ENCODE measurements at places on chromosomes 16 and 17.

GRCh38 chr17:3896108-3896967, 3.5 kb upstream of the CAMKK1 start:
- peak; percentile 17 for DNase-seq

DNA sequence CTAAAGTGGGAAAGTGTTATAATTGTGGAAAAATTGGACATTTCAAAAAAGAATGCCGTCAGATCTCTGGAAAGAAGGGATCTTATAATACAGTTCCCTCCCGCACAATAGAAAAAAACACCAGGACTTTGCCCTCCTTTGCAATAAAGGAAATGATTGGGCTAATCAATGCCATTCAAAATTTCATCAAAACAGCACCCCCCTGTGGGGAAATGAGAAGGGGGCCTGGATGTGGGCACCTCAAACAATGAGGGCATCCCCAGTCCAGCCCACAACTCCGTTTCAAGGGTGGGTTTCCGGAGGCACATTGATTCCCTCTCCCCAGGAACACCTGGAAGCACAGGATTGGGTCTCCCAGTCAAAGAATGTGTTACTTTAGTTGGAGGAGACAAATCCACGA, 26.1 kb downstream of the CD300LG start:
- no peak for DNase-seq

DNA sequence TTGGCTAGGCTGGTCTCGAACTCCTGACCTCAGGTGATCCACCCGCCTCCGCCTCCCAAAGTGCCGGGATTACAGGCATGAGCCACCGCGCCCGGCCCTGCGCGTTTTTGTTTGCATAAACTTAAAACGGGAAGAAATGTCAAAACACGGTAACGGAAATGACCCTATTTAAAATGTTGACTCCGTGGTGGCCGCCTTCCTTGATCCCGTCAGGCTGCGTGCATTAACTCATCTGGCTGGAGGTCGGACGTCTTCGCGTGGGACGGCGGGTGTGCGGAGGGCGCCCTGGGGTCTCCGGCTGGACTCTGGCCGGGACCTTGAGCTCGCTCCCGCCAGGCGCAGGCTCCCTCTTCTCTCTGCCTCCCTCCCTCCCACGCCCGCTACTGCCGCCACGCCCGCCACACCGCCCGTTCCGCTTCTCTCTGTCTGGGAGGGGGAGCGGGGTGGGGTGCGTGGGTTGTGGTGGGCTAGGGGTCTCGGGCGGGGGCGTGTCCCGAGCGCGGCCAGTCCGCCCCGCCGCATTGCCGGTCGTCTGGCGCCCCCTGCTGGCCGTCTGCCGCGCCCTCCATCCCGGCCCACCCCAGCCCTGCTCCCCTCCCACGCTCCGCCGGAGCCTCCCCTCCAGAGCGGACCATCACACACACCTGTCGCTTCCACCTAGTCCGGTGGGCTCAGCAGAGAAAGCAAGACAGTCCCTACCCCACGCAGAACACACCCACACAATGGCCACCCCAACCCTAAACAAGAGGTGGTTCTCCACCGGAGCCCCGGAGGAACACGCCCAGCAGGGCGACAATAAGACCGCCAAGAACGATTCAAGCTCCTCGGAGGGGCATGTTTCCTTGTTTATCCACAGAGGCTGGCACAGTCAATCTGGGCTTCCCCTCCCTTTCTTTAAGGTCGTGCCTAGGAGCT, 1.2 kb upstream of the CCDC42 start:
- DNase-seq = no peak

- DNase-seq = peak; percentile 18
Measured at GRCh38 chr16:706189-707061, 824 bp upstream of the FBXL16 start.

- no peak for DNase-seq
Measured at GRCh38 chr17:49444384-49444783, 29.7 kb upstream of the PHB1 start.

DNA sequence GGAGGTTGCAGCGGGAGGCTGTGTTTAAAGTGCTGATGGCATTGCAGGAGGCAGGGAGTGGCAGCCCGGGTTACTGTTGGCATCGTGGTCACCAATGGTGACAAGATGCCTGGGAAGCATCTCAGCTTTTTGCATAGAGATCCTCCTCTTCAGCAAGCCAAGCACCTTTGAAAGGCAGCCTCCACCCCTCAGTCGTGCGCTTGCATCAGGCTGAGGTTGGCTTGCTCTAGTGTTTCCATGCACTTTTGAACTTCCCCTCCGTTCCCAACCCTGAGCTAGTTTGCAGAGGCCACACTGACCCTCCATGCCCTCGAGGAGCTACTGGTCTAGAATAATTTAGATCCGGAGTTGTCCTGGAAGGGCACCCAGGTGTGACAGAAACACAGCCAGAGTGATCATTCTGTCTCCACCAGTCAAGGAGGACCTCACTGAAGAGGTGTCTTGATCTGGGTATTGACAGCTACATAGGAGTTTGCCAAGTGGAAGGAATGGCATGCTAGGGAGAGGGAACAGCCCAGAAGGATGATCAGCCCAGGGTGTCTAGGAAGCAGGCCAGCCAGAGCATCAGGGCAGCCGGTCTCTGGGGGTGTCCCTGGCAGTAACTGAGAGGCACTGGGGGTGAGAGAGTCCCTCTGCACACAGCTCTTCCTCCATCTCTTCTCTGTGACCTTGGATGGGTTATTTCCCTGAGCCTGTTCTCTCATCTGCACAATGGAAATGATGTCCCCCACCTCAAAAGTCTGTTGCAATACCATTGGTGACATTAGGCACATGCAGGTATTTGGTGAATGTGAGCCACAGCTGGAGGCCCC, 7.7 kb downstream of the BEAN1 start:
- DNase-seq = no peak

DNA sequence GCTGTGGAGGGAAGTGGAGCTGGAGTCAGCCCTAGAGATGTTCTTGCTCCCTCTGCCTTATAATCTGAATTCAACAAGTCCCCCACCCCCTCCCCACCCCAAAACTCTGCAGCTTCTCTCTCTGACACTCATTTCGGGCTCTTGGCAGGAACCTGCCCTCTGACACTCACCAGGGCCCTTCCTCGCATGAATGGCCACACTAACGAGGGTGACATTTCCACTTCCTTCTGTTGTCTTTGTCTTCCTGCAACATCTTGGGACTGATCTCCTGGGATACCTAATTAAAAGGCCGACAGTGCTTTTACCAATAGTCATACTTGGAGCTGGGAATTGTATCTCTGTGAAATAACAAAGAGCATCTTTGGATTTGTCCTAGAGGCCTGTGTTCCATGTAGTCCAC, 106.9 kb upstream of the PIRT start:
- DNase-seq = no peak

- no peak for DNase-seq
Measured at GRCh38 chr17:10460062-10460461, 9.3 kb downstream of the MYH4 start.

DNA sequence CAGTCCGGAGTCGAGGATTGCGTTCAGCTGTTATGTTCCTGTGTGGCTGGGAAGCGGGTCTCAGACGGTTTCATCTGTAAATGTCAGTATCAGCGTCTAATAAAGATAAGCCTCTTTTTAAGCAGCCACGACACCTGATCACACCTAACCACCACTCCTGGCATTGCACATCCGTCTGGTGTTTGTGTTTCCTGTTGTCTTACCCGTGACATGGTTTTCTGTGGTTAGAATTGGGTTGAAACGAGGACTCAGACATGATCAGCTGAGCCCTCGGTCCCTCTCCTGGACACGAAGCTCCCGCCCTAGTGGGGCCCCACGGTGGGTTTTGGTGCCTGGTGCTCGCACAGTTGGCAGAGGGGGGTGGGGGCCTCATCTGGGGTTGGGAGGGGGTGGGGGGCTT, 18.3 kb downstream of the CPNE7 start:
- DNase-seq = no peak

GRCh38 chr16:15976929-15977637, 27.7 kb downstream of the ABCC1 start:
- DNase-seq = no peak

GRCh38 chr17:75570034-75570676, 17.4 kb upstream of the MYO15B start:
- no peak for DNase-seq

- no peak for DNase-seq
Measured at GRCh38 chr17:61139219-61139618, 260.4 kb upstream of the TBX2 start.

DNA sequence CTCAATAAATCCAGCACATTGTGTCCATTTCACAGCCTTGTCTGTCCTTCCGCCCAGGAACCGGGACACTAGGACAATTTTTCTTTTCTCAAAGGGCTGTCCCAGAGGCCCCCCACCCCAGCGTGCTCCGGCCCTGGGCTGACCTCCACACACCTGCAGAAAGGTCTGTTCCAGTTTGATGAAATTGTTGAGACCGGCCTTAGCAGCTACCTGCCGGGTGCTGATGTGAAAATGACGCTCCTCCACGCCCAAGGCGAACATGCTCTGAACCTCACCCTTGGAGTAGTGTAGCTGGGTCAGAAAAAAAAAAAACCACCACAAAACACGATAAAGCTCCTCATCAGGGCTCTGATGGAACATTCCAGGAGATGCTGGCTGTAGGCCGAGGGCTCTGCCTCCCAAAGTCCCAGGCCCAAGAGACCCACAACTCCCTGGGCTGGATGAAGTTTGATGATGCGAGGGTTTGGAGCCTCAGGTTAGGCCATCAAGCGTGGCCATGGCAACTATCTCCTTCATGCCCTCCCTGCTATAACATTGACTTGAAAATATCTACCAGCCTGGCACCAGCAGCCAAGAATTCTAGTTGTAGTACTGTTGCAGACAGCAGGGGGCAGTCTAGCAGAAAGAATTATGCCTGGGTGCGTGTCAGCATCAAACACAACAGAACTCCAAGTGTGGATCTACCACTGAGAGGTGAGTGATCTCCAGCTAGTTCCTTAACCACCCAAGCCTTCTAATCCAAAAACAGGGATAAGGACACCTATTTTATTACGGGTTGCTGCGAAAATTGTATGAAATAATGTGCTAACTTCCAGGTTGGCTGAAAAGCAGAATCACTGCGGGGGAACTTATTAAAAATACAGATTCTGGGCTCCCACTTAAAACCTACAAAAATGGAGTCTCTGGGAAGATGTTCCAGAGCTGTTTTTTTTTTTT, 62.1 kb downstream of the RMI2 start:
- DNase-seq = peak; percentile 8

DNA sequence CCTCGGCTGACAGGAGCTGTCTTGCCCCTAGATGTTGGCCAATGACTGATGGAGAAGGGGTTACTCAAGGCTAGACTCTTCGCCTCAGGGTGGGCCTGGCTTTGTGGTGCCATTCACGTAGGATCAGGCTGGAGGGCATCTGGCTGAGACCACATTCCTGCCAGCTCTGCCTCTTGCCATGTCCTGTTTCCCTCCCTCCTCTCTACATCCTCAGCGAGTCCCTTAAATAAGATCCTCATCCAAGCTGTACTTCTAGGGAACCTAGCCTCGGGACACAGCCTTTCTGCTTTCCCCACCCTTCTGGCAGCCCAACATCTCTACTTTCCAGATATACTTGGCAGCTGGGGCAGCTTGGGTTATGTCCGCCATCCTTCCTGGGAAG, 27.9 kb upstream of the EFCAB13 start:
- DNase-seq = no peak

DNA sequence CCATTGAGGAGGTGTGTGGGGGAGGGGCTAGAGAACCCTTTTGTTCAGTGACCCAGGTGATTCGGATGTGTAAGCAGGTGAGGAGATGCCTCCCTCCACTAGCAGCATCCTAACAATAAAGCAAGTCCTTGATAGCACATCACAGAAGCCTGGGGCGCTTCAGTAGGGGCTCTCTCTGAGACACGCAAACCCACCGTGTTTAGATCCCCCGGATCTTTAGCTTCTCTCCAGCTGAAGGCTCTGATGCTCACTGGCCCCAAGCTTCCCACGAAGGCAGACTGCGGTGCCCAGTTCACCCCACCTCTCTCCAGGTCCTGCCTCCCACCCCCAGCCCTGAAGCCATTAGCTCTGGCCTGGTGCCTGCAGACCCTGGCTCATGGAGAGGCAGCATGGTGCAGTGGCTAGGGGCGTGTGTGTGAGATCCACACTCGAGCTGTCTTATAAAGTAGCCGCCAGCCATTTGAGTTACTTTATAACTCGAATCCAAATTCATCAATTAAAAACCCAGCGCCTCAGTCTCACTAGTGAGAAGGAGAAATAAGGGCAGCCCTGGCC, 204.7 kb upstream of the TNRC6C start:
- no peak for DNase-seq

GRCh38 chr17:43350888-43351361, 47.9 kb upstream of the ARL4D start:
- DNase-seq = no peak

GRCh38 chr17:78406396-78406795, 27.9 kb downstream of the PGS1 start:
- no peak for DNase-seq

GRCh38 chr16:31700200-31700529, 172.5 kb downstream of the AHSP start:
- peak; percentile 88 for DNase-seq

DNA sequence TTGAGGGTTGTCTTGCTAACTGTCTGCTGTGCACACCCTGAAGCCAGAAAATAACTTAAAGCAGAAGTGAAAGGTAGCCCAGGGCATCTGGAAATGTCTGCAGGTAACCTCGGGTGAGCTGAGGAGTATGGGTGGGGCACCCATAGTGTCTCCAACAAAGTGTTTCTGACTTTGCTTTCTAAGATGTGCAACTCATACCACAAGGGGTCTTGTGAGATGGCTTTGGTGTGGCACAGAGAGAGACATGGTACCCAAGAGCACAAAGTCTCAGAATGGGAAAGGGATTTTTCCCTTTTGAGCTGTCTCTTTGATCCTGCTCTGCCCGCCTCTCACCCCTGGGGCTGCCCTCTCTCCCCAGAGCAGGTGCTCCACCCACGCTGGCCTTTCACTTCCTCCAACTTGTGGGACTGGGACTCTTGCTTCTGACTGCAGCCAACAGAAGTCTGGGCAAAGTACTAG, 6.9 kb downstream of the CHD9 start:
- no peak for DNase-seq
